ENCODE measurements at places on chromosomes 16 and 17.

GRCh38 chr17:14310101-14310500 lies 9.2 kb downstream of the HS3ST3B1 start:
- no peak for DNase-seq

- no peak for DNase-seq
These were observed 454.7 kb downstream of the CDH8 start for GRCh38 chr16:61581417-61582046.

DNA sequence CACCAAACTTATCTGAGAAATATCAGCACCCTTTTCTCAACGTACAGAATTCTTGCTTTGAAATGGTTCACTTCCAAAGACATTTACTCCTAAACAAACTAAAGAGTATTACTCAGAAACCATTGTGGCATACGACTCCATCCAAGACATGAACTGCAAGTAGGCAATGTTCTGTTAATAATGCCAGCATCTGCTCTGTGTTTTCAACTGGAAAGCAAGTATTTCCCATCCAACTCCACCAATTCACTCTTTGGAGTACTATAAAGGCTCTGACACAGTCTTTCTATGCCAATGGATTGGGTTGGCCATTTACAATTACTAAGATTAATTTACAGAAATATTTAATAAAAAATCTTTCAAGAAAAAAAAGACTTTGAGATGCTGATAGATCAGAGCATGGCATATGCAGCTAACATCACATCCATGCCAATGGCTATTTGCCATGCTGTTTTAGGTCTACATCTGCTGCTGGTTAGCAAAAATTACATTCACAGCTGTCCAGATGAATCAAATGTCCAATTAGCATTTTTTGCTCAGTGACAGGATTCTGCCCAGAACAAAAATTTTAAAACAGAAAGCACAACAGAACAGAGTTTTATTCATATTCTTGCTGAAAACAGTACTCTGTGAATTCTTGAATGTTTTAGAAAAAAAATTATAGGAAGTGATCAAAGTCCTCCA lies 65.9 kb upstream of the HLF start:
- DNase-seq: no peak

DNA sequence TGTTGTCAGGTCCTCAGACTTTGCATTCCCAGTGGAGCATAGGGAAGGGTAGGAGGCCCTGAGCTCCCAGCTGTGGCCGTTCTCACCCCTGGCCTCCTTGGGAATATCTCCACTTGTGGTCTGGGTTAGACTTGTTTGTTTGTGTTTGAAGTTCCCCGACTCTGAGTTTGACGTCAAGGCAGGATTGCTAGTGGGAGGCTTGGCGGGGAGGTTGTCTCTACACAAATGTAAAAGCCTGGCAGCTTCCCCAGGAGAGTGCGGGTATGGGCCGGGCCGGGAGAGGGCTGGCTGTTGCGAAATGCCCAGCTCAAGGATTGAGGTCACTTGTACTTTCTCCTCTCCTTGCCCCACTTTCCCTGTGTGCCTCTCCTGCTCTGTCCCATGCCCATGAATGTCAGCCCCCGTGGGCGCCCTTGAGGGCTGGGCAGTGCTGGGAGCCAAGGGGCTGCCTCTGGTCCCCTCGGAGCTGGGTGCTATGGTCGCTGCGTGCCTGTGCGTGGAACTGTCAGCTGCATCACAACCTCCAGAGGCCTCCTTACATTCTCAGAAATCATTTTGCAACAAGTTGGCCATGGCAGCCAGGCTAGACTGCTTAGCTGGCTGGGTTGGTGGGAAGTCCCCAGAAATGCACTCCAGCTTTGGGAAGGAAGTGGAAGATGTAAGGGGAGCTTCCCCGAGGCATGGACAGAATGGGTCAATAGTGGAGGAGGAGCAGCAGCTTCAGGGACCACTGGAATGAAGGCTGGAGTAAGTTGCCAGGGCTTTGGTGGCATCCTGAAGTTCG lies 84.3 kb downstream of the KSR1 start:
- DNase-seq: no peak

- no peak for DNase-seq
These were observed 10.4 kb downstream of the SLC6A4 start for GRCh38 chr17:30225112-30225511.

GRCh38 chr16:18983565-18984434 lies at the start of gene TMC7:
TMC7 (plus strand) TSS chr16:18983934; CDS start chr16:18984064, 130 bp downstream.
- peak; percentile 70 for DNase-seq

GRCh38 chr17:5773816-5774360 lies 189.6 kb upstream of the NLRP1 start:
- no peak for DNase-seq

DNA sequence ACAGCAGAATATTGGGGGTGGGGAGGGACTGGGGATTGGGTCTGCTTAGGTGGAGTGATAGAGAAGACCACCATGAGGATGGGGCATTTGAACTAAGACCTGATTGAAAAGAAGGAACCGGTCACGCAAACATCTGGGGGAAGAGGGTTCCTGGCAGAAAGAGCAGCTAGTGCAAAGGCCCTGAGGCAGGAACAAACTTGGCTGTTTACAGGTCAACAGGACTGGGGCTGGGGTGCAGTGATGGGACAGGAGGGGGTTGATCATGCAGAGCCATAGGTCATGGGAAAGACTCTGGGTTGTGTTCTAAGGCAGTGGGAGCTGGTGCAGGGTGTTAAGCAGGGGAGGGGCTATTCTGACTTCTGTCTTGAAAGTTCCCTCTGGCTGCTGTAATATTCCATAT lies 1.9 kb downstream of the DRG2 start:
- no peak for DNase-seq

- no peak for DNase-seq
These were observed 85.0 kb upstream of the ATF7IP2 start for GRCh38 chr16:10300905-10301304.

DNA sequence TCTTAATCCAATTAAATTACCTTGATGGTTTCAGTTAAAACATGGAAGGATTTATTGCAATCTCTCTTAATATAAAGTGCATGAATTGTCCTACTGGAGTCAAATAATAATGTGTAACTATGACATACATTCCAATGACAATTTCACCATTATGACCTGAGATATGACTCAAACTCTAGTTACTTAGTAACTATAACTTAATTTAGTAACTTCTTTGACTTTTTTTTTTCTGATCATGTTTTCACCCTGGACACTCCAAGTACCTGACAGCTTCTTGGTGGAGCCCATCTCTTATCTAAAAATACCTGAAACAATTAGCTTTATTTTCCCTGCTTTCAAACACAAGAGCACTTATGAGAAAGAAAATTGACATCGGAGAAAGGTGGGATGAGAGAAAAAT lies 123.7 kb downstream of the STX8 start:
- no peak for DNase-seq

DNA sequence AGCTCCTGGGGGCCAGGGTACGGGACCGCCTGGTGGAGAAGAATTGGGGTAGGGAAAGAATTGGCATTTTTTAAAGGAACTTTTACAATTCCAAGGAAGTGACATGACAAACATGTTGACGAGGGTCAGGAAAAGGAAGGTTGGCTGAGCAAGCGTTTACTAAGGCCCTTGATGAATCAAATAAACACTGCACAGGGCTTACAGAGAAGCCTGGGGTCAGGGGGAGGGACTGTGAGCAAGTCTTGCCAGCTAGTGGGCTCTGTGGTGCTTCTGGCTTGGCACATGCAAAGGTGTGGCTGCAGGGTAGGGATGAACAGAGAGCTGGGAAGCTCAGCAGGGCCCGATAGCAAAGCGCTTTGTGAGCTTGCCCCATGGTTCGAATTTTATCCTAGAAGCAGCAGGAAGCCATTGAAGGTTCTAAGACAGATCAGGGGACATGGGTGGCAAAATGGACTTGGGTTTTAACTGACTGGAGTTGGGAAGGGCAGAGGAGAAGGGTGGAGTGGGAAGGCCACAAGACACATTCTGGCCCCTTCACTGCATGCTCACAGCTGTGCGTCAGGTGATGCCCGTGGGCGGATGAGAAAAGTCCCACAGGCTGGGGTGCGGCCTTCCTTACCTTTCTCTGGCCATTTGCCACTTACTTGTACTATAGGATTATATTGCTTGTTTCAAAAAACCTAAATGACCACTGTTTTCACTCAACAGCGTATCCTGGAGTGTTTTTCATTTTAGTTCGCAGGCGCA lies 117.8 kb downstream of the SOCS1 start:
- no peak for DNase-seq

DNA sequence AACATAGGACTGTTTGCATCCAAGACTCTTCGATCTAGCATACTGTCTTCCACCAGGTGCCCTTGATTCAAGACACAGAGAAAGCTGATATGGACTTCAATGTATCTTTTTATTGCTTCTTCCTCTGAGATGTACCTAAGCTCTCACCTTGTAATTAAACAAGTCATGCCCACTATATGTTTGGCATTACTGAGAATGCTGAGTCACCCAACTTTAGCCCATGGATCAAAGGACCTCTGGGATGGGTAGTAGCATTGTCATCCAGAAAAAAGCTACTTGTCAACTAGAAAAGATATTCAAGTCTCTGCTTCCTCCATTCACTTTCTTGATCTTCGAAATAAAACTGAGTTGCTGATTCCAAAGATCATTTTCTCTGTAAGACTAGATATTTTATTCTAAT lies 37.8 kb downstream of the CDH8 start:
- DNase-seq: no peak

DNA sequence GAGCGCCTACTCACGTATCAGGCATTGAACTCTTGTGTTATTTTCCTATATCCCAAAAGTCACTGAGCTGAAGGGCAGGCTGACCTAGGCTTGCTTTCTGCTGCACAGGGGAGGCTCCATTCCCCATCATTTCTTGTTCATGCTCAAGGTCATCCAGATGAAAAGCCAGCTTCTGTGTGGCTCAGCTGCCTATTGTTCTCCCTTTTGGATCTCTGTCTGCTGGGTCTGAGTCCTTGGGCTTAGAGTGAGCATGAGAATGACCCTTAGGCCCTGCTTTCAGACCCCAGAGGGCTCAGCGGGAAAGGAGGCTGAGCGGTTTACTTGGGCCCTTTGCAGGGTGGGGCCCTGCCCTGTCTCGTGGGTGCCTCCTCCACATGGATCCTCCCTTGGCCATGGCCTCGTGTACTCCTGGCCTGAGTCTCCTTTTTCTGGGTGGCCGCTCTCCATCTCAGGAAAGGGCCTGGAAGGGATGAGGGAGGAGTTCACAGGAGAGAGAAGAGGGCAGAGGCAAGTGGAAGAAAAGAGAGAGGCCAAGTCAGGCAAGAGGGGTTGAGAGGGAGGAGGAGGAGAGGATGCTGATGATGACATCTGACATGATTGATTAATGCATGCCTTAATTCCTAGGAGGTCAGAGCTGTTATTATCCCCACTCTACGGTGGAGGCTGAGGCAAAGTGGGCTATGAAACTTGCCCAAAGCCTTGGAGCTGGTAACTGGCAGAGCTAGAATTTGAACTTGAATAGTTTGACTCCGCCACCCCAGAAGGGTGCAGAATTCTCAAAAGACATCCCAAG lies 19.8 kb upstream of the MAP3K14 start:
- DNase-seq: no peak

GRCh38 chr16:88301431-88301830 lies 81.3 kb upstream of the ZNF469 start:
- no peak for DNase-seq

GRCh38 chr17:40112191-40112711 lies 9.5 kb upstream of the MSL1 start:
- DNase-seq: no peak

DNA sequence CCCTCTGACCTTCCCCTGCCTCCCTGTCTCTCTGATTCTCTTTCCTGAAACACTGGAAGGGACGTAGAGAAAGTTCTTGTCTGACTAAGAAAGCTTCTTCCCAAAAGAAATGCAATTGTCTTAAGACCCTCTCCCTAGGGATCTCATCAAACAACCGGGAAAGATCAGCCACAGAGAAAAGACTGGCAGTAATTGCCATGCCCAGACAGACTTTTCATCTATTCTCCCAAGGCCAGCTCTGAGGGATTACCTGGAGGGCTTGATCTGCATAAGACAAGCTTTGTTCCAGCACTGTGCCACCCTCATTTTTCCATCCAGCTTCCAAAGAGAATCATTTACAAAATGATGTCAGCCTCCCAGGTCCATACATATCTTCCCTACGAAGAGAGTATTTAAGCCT lies 38.8 kb upstream of the HS3ST3A1 start:
- no peak for DNase-seq

DNA sequence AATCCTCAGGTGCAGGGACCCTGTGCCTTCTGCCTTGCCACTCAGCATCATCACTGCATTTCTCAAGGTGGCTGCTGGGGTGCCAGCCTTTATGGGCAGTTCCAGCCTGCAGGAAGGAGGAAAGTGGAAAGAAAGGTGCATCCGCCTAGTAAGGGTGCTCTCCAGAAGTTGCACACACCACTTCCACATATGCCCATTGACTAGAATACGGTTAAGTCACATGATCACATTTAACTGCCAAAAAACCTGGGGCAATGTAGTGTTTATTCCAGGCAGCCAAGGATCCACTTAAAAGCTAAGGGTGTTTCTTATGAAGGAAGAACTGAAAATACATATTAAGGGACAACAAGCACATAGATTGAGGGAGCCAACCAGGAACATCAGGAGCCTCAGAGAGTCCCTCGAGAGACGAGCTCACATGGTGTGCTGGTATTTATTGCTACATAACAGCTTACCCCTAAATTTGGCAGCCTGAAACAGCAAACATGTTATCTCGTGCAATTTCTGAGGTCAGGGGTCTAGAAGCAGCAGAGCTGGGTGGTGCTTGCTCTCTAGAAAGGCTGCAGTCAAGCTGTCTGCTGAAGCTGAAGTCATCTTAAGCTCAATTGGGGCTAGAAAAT lies 52.0 kb upstream of the MMP2 start:
- DNase-seq: no peak

DNA sequence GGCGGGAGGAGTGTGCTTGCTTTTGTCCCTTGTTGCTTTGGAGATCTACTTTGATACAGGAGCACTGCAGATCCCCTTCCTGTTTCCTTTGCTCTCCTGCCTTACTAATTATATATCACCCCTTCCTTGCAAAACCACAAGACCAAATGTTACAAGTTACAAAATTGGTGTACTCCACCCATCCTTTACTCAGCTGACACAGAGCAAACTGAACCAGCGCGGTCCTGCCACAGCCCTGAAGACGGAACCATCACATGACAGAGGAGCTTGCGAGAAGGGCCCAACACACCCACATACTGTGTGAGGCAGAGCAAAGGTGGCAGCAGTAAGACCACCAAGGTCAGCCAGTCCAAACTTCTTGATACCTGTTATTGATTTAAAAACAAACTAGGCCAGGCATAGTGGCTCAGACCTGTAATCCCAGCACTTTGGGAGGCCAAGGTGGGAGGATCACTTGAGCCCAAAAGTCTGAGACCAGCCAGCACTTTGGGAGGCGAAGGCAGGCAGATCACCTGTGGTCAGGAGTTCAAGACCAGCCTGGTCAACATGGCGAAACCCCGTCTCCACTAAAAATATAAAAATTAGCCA lies 33.2 kb downstream of the CYTH1 start:
- no peak for DNase-seq

GRCh38 chr16:20676837-20677236 lies 20.6 kb downstream of the ACSM1 start:
- no peak for DNase-seq

- DNase-seq: no peak
These were observed 6.3 kb downstream of the SAP30BP start for GRCh38 chr17:75673487-75673886.

DNA sequence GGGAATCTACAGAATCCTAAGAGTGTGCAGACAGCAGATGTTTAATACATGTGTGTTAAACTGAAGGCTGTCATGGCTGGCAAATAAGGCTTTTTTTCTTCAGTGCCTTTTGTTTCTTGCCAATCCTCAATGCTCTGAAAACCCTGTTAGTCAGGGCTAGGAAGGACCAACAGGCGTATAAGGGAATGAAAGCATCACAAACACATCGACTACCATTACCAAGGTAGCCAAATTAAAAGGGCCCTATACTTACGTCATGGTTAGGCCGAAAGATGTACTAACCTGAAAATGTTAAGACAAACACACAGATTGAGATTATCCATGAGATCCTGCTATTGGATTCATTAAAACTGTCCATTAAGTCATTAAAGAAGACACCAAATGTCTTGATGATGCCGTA lies 13.1 kb downstream of the SLC16A6 start:
- DNase-seq: no peak
